ENCODE measurements at places on chromosomes 11 and 22. TPM values are rescaled to one million over a fixed set of nuclear protein-coding genes. Genes with fewer than 3 reads are reported as not detected.

DNA sequence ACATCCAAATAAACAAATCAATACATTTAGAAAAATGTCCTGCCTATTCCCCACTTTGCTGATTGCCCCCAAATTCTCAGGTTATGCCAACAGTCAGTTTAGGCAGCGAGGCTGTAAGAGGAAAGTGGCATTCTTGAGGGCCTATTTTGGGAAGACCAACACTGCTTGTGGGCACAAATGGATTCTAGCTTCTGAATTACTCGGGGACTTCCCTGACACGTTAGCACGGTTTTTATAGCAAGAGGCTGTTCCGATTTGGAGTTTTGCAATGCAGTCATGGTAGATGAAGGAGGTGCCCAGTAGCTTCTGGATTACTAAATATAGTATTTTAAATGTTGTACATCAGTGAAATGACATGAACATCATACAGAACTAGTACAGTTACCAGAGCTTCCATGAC lies 13.1 kb downstream of the RCN1 start:
- no peak for DNase-seq

DNA sequence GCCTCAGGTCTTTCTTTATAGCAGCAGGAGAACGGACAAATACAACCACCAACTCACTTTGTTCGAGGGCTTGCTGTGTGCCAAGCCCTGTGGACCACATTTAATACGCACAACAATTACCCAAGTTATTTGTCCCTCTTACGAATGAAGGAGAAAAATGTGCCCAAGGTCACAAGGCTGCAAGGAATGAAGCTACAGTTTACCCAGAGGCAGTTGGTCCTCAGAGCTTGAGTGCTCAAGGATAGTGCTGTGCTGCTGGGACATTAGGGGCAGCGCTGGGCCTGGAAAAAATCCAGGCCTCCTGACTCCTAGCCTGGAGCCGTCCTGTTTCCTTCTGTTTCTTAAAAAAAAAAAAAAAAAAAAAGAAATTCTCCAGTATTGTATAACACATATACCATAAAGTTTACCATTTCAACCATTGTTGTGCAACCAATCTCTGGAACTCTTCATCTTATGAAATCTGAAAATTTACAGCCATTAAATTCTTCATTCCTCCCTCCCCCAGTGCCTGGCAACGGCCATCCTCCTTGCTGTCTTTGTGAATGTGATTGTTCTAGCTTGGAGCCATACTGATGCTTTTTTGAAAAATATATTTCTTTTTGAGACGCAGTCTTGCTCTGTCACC lies 1.0 kb upstream of the C11orf86 start:
- no peak for DNase-seq

DNA sequence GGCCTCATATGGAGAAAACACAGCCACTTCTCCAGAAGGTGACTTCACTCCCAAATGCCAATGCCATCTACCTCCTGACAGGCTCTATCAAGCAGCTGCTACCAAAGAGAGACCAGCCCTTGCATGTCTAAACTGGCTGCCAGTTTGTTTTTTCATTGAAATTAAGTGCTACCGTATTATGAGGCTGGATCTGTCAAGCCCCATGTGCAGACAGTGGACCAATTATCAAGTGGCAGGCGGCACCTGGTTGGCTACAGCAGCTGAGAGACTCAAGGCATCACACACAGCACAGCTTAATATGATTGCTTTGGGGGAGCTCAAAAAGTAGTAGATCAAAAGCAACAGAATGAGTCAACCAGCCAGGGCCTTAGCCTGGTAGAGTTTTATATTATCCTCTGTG lies 1293.0 kb upstream of the TENM4 start:
- DNase-seq: no peak

Gene KCNQ1OT1
- total RNA-seq: 0.46 TPM

DNA sequence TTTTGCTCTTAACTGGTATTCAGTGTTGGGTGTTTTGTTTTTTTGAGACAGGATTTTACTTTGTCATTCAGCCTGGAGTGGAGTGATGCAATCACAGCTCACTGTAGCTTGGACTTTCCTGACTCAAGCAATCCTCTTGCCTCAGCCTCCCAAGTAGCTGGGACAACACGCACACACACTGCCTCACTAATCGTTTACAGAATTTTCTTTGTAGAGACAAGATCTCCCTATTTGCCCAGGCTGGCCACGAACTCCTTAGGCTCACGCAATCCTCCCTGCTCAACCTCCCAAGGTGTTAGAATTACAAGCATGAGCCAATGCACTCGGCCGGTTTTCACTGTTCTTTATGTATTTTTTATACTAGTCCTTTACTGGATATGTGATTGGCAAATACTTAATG lies 51.0 kb upstream of the IGLL5 start:
- DNase-seq: no peak

Gene GDPD4
- not detected for total RNA-seq

GRCh38 chr22:32627091-32627490 lies 152.5 kb downstream of the FBXO7 start:
- peak; percentile 49 for DNase-seq

DNA sequence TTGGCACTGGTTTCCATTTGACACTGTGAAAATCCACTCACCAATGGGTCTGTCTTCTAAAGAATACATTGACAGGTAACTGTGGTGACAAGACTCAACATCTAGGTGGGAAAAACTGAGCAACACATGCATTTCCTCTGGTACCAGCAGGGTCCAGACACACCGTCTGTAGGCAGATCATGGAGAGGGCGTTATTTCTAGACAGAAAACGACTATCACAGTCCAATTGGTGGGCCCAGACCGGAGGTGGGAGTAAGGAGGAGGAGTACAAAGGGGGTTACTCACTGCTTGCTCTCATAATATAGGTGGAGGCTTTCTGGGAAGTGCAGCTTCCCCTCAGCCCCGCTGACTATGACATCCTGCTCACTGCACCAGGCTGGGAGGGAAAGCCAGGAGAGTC lies 9.9 kb downstream of the OVCH2 start:
- DNase-seq: no peak

- DNase-seq: peak; percentile 70
Measured at GRCh38 chr11:72239849-72240460, 4.0 kb downstream of the PHOX2A start.

- no peak for DNase-seq
Measured at GRCh38 chr11:44680982-44681597, 45.7 kb upstream of the TSPAN18 start.

DNA sequence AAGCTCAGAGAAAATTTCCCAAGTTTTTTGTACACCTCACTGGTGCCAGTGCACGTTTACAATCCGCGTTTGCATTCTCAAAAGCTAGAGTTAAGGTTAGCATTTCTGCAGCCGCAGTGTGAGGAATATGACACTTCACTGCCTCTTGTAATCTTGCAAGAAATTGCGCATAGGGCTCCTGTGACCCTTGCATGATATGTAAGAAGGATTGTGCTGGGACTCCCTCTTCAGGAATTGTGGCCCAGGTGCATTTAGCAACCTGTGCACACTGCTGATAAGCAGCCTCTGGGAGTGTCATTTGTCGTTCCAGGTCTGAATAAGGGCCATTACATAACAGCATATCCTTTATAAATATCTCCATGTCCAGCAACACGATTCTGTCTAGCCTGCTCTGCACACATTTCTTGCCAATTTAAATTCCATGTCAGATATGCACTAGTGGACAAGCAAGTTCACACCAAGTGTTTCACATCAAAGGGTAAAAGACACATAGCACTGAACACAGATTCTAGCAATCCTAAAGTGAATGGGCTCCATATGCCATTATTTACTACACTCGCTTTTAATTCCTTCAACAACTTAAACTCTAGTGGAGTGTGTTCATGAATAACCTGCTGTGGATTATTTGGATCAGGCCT lies 69.2 kb upstream of the INCENP start:
- no peak for DNase-seq

DNA sequence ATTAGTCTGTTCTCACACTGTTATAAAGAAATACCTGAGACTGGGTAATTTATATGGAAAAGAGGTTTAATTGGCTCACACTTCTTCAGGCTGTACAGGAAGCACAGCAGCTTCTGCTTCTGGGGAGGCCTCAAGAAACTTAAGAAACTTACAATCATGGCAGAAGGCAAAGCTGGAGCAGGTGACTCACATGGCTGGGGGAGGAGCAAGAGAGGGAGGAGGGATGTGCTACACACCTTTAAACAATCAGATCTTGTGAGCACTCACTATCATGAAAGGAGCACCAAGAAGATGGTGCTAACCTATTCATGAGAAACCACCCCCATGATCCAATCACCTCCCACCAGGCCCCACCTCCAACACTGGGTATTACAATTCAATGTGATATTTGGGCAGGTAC lies 381.6 kb downstream of the ETS1 start:
- DNase-seq: no peak

DNA sequence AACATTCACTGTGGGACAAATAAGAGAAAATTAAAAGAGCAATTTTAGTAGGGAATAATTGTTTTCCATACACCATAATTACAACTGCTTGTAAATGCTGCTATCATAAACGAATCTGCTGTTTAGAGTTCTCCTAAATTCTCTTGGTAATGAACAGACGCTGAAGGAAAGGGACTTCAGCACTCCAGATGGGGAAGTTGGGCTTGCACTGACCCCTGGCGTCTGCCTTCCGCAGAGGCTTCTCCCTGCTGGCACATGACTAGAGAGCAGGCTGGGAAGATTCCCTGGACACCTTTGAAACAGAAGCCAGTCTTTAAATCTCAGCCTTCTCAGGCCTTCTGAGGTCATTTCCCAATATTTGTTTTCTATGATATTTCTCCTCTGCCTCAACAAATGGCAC lies 84.1 kb downstream of the NXPE2 start:
- DNase-seq: peak; percentile 64

DNA sequence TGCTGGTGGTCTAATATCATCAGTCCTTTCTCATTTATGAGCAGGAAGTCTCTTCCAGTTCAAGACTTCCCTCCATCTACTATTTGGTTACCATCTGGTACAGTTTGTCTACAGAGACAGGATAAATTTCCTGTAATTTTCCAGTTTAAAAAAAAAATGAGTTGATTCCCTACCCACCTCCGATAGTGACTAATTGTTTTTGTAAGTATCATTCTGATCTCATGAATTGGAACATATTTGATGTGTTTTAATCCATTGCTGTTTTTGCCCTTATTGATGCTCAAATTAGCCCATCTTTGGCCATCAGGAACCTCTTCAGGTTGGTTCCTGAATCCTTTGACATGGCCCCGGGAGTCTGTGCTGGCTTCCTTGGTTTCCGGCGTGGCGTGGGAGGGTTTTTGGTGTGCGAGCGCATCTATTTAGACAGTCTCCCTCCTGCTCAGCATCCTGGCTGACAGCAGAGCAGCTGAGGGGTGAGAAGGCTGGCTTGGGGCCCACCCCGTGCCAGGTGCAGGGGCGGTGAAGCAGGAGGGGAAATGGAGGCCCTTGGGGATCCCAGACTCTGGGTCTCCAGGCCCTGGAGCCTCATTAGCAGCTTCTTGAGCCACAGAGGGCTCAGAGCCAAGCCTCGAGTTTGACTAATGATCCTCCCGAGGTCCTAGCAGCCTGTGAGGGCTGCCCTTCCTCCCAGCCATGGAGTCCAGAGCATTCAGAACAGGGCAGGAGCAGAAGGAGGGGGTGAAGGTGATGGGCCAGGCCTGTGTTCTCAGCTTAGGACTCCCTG lies 6.8 kb downstream of the OMP start:
- no peak for DNase-seq

Gene DSCAML1
- 0.50 TPM for total RNA-seq

DNA sequence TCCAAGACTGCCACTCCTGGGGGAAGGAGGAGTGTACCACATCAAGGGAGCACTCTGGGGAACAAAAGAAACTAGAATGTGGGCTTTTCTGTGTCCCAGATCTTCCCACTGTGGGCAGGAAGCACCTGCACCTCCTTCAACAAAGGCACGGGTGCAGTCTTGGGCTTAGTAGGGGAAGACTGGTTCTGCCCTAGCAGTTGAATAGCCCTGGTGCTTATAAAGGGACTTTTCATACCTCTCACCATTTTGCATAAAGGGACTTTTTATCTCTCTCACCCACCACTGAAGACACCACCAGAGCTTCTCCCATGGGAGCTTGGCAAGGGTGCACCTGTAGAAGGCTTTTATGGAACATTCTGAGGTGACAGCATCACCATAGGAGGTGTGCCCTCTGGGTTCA lies 65.8 kb upstream of the MS4A8 start:
- no peak for DNase-seq

Gene PRODH
- 12.6 TPM for total RNA-seq

Gene CAT
- total RNA-seq: 93.5 TPM

DNA sequence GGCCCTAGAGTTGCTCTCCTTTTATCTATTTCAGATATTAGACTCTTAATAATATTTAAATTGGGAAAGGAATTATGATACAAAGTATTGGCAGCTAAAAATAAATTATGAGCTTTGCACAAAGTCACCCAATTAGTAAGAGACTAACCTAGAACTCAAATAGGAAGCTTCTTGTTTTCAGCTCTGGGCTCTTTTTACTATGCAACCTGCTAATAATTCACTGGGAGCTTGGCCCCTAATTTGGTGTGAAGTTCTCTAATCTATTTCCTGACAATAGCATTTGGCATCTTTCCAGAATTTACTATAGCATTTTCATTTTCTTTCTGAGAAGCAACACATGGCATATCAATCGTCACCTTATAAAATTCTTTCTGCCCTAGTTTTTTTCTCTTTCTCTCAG lies 727.7 kb upstream of the ANO5 start:
- no peak for DNase-seq

Gene FOLR1
- total RNA-seq: not detected

GRCh38 chr11:19208181-19208580 lies 6.4 kb upstream of the CSRP3 start:
- DNase-seq: no peak

Gene APOL1
- total RNA-seq: 37.4 TPM

DNA sequence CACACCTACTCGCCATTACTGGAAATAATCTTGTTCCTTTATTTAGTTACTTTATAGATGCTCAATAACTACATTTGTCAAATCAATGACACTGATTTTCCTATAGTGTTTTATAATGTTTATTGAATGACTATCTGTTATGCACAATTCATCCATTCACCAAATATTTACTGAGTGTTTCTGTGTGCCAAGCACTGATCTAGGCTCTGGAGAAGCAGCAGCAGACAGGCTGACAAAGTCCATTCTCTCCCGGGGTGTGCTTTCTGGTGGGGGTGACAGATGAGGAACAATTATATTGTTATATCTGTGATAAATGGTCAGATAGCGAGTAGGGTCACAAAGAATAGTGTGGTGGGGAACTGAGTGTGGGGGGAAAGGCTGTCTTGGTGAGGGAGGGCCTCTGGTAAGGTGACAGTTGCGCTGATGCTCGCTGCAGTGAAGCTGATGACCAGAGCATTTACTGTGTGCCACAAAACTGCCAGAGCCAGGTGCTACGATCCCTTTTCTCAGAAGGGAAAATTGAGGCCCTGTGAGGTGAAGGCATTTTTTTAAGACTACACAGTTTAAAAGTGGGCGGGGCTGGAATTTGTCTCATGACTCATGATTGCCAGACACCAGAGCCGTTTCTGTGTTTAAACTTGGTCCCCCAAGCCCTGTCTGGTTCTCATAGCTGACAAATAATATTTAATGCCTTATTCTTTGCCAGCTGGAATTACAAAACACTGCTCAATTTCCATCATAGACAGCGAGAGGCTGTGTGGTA lies 10.2 kb downstream of the PACS1 start:
- DNase-seq: peak; percentile 22

GRCh38 chr11:46874586-46874985 lies 28.5 kb upstream of the CKAP5 start:
- no peak for DNase-seq

Gene MRGPRX4
- total RNA-seq: not detected

- DNase-seq: no peak
Measured at GRCh38 chr11:12694183-12694531, 19.9 kb downstream of the TEAD1 start.

GRCh38 chr11:33667819-33668467 lies 32.7 kb downstream of the C11orf91 start:
- DNase-seq: no peak

Gene CRYBB3
- not detected for total RNA-seq

Gene PATZ1
- total RNA-seq: 14.5 TPM
